ENCODE measurements at places on chromosomes 5 and 9. TPM values are rescaled to one million over a fixed set of nuclear protein-coding genes. Genes with fewer than 3 reads are reported as not detected.

DNA sequence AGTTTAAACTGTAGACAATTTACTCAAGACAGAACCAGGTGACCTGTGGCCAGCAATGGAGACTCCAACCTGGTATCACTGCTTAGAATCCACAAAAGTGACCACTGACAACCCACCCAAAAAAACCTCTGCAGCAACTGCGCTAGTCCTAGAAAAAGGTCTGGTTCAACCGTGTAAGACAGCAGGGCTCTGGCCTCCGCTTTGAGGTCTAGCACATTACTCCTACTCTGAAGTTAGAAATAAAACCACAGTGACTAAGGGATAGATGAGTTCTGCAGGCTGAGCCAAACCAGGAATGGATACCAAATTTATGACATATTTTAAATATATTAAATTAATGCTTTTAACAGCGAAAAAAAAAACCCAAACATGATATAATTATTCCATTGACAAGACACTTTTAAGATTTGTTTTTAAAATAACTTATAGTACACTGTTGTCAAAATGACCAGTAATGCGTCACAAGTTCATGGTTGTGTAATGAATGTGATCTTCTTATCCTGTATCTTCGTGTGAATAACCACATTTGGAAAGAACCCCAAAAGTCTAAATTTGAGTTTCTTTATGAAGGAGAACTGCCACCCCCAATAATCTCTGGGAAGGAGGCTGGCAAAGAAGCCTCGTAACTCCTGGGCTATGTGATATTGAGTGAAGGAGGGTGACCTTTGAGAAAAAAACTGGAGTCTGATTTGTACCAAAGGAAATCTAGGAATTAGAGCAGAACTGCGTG, 101.9 kb upstream of the SLC44A1 start:
- DNase-seq, result no peak

Gene MZB1
- total RNA-seq, result 1.8 TPM

Gene FKTN
- 7.4 TPM for total RNA-seq

DNA sequence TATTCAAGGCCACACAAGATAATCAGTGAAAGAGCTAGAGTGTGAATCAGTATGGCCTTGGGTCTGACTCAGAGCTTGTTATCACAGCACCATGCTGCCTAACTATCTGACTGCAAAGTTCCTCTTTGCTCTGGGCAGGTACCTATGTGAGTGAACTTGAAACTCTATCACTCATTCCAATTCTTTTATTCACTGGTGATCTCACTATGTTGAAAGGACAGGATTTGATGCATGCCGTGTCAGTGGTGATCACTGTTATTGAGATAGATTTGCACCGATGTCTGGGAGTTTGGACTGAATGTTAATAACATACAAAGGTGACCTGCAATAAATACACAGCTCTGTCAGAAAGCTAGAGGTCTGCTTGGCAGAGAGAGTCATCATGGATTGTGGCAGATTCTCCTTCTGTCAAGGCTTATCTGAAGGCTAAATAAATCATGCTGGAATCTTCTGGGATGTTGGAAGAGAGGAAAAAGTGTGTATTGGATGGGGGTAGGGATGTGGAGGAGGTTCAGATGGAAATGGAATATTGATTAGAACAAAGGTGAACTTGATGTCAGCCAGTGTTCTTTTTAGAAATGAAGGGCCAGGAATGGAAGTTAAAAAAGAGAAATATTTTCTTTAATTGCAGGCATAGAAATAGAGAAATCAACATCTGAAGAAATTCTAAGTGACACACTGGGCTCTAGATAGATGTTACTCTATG, 91.8 kb upstream of the TNC start:
- no peak for DNase-seq

- no peak for DNase-seq
Observed at GRCh38 chr5:121819682-121820261, 31.9 kb upstream of the FTMT start.

DNA sequence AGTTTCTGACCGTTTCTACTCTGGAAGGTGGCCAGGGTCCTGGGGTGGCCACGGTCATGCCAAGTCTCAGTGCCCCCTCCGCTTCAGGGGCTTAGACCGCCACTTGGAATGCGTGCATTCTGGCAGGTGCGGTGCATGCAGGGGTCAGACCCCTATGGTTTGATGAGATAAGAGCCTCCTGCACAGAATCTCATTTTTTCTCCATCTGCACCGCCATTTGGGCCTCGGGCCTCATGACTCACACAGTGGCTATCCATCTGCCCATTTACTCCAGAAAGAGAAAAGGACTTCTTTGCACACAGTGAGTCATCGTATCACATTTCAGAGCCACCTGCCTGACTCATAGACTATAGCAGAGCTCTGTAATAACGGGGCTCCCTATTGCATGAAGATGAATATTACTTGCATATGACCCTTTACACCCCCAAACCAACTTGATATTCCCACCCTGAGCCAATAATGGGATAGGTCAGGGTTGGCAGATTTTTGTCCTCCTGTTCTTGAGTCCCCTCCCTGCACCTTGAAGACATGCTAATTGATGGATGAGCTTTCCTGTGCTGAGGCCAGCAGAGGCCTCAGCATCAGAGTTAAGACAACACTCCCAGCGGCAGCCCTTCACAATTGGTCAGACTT, 157.4 kb downstream of the NR3C1 start:
- DNase-seq, result no peak

Gene DAPK1
- total RNA-seq, result 15.1 TPM

DNA sequence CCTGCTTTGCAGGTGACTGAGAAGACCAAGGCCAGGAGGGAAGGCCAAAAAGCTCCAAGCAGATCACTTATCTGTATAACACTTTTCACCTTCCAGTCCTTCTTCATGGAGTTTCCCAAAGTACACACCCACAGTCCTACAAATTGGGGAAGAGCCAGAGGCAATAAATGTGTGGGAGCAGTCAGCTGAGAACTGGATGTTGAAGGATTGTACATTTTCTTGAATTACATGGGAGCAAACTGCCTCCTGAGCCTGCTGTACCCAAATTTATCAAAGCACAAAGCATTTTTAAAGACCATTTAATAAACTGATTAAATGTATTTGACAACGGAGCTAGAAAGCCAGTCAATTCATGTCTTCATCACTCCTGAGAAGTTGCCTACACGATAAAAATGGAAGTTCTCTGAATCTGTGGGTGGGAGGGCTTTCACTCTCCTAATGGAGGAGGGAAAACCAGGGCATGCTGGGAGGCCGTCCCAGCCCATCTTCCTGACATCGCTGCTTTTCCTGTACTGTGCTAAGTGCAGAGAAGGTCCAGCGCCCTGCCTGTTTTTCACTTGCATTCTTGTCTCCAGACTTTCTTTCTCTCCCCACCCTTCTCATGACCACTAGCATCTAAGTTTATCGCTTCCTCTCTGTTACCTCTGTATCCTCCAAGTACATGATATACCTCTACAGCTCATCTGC, 79.0 kb downstream of the KCNIP1 start:
- DNase-seq, result no peak

GRCh38 chr9:114799925-114800324, 5.9 kb downstream of the TNFSF15 start:
- no peak for DNase-seq

DNA sequence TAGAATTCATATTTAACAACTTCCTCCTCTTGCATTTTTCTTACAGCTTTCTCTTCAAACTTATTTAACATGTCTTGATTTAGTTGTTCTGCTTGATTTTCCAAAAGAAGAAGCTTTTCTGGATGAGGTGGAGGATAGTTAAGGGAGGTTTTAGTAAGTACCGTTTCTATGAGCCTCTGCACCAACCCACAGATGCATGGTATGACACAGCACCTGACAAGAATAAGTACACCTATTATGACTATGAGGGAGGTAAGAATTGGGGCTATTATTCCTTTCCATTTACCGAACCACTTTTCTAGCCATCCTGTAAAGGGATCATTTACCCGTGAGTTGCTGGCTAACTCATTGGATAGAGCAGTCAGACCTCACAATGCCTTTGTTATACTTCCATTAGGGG, 2.5 kb upstream of the HMGCS1 start:
- no peak for DNase-seq

Gene CDH6
- 1.0 TPM for total RNA-seq

GRCh38 chr9:34343090-34343489, 13.7 kb downstream of the NUDT2 start:
- DNase-seq, result peak; percentile 92

- DNase-seq, result no peak
Observed at GRCh38 chr5:1310118-1310517, 15.2 kb upstream of the TERT start.

Gene MAN2A1
- 9.6 TPM for total RNA-seq

Gene ENTPD2
- 1.2 TPM for total RNA-seq

Gene PTGDS
- 3,127 TPM for total RNA-seq

DNA sequence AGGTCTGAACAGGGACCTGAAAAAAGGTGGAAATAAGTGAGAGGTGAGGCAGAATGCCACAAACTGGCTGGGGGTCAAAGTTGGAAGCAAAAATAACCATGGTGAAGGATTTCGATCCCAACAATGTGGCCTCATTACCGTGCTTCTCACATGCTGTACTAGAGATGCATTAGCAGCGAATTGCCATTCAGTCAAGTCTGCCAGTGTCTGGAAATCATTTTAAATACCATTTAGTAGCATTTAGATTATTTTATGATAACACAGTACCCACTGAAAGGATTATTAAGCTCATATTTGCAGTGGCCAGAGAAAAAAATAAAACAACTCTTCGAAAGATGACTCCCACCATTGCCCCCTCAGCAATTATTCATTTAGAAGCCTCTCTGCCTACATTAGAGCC, 294.6 kb upstream of the SLC24A2 start:
- no peak for DNase-seq
